ENCODE measurements at places on chromosomes 3 and 15. TPM values are rescaled to one million over a fixed set of nuclear protein-coding genes. Genes with fewer than 3 reads are reported as not detected.

- DNase-seq: no peak
Measured at GRCh38 chr3:190375246-190375645, 12.7 kb upstream of the CLDN16 start.

- no peak for DNase-seq
Measured at GRCh38 chr15:101266034-101266433, 11.3 kb downstream of the SELENOS start.

DNA sequence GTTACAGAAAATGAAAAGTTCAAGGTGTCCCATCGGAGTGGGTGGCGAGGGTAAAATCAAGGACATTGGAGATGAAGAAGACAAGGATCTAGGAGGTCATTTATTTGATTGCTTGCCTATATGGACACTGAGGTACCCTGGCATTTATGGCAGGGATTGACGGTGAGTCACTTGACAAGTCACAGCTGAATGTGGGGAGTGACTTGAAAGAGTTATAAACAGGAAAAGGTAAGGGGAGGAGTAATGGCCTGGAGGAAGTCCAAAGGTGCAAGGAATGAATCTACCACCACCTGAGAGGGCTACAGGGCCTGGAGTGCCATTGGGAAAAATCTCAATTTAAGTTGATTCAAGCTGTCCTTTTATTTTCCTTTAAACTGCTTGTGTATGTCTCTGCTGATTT lies 11.8 kb upstream of the SGO1 start:
- DNase-seq: no peak

Gene SNRK
- 275 TPM for total RNA-seq

Gene P2RY12
- total RNA-seq: not detected

Gene ILDR1
- not detected for total RNA-seq

Gene DNAH12
- 0.04 TPM for total RNA-seq

Data from pulmonary artery endothelial cell (primary cell).